ENCODE measurements at places on chromosomes 4 and X.

GRCh38 chr4:1240721-1241465 lies 8.0 kb downstream of the CTBP1 start:
- DNase-seq = no peak

- DNase-seq = no peak
Measured at GRCh38 chr4:88570001-88570400, 22.3 kb upstream of the HERC3 start.

DNA sequence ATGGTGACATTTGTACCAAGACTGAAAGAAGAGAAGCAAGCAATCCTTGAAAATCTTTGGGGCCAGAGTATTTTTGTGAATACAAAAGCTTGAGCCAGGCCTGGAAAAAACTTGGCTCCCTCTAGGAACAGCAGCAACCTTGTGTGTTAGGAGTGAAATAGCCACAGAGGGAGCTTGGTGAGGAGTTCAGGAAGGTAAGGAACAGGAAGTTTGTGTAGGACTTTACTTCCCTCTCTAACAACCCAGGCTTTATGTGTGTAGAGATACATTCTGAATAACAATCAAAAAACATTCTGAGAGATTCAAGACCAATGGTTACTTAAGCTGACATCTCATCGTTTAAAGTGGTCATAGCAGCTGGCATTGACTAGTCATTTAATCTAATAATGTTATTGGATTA lies 668.5 kb downstream of the PCDH18 start:
- no peak for DNase-seq

DNA sequence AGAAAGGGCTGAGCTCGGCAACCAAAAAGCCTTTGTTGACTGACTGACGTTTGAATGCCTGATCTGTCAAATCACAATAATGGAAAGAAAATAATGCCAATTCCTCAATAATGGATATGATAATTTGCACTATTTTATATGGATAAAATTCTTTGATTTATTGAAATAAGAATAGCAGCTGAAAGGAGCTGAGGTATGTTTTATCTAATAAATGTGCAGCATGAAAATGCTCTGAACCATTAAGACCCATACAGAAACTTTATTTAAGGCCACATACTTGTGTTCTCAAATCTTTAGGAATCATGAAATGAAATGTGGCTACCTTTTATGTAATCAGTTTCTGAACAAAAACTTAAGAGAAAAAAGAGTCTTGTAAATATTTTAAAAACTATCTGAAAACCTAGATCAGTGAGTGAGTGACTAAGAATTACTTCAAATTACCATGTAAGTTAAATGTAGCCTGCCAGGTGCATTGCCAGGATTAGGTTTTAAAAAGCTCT lies 69.8 kb downstream of the TMA16 start:
- no peak for DNase-seq

DNA sequence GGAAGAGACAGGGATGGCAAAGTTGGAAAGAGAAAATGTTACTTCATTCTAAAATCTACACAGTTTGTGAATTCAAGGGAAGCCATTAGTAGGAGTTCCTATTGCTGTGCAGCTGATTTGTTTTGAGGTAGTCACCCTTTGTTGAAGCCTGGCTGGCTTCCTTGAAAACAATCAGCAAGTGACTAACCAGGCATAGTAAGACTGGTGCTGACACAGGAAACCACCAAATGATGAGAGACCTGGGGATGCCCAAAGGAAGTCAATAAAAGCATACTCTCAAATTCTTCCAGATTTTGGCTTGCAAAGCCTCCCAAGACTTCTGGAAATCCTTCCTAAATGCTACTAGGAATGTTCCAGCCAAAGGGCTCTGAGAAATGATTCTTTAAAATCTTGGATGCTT lies 23.9 kb upstream of the PRDM8 start:
- no peak for DNase-seq

DNA sequence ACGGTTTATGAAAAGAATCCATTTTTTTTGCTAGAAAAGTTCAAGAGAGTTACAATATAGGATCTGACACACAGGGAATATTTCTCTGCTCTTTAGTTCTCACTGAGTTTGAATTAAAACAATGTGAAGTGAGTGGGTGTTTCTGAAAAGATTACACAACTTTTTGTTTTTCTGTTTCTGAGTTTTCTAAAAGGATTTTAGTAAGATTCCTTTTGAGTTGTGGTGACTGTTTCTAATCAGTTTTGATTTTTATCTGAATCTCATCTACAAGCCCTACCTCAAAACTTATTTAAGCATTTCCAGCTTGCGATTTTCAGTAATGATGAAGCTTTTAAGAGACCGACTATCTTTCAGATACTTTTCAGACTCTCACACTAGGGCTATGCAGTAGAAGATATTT lies 141.7 kb downstream of the GPAT3 start:
- no peak for DNase-seq

Measured in GM10248 (cell line).